ENCODE measurements at places on chromosomes 16 and 17.

DNA sequence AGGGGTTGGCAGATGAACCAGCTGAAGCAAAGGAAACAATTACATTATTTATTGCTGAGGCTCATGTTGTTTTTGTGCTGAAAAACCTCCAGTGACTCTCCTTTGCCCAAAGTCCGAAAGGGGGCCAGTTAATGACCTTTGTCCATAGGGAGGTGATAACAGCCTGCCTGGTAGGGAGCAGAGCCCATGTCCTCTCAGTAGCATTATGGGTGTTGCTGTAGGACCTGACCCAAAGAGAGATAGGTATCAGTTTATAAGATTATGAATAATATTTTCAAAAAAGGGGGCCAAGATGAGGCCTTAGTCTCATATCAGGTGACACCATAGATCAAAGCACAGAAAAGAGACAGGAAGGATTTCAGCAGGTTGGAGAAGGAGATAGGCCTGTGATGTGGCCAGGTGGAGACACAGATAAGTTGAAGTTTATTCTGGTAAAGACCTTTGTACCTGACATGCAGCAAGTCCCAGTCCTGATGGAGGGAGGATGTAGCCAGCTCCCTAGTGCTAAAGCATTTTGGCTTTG is 55.1 kb downstream of the CENPV start:
- DNase-seq: no peak

- no peak for DNase-seq
Measured at GRCh38 chr16:12767897-12768296, 35.8 kb downstream of the CPPED1 start.

- DNase-seq: peak; percentile 67
Measured at GRCh38 chr16:12239226-12239625, 262.7 kb downstream of the SNX29 start.

- no peak for DNase-seq
Measured at GRCh38 chr17:33310296-33310695, 17.2 kb upstream of the ASIC2 start.

- DNase-seq: no peak
Measured at GRCh38 chr16:83838151-83838550, 30.4 kb downstream of the HSBP1 start.

- no peak for DNase-seq
Measured at GRCh38 chr16:6160871-6161270, 1063.3 kb upstream of the EEF2KMT start.

GRCh38 chr17:9948928-9949327 is 43.9 kb upstream of the RCVRN start:
- DNase-seq: no peak

GRCh38 chr16:68179855-68180254 is 56.1 kb downstream of the ESRP2 start:
- DNase-seq: no peak

GRCh38 chr17:82399041-82399441 is 19.1 kb upstream of the HEXD start:
- peak; percentile 64 for DNase-seq

DNA sequence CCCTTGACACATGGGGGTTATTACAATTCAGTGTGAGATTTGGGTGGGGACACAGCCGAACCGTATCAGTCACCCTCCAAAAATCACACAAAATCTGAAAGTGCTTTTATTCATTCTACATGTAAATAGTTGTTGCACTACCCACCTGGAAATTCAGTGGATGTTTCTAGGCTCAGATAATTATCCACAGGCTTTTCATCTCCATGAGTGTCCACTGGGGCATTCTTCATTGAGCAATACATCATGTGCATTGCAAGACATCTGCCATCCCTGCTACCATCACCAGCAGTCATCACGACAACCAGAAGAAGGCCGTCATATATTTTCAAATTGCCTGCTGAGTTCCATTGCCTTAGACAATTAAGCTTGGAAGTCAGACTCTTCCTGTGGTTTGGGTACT is 330.8 kb downstream of the WWOX start:
- DNase-seq: no peak

- DNase-seq: no peak
Measured at GRCh38 chr16:29139261-29139802, 154.5 kb downstream of the LAT start.

GRCh38 chr16:27564224-27564623 is 14.3 kb downstream of the KATNIP start:
- DNase-seq: no peak

GRCh38 chr16:55077266-55077665 is 146.6 kb downstream of the IRX5 start:
- DNase-seq: no peak

DNA sequence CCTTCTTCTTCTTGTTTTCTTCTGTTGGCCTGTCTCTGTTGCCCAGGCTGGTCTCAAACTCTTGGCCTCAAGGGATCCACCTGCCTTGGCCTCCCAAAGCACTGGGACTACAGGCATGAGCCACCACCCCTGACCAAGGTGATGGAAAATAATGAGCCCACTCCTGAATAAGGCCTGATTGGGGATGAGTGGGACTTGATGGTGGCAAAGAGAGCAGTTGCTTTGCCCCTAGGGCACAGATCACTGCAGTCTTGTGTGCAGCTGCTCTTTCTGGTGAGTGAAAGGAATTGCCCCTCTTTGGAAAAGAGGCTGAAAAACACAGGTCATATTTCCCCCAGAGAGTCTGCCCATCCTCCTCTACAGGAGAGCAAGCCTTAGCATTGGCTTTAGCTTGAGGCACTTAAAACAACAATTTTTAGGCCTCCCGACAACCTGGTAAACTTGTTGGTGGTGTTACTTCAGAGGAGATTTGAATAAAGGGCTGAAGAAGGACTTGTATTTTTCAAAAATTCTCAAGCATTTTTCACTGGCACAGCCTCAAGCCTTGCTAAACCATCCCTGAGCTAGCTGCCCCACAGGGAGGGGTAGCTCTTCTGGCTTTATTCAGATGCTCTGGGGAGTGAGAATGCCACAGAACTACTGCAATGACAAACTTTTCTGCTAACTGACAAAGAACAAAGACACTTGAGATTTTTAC is 6.1 kb upstream of the PDP2 start:
- DNase-seq: no peak

DNA sequence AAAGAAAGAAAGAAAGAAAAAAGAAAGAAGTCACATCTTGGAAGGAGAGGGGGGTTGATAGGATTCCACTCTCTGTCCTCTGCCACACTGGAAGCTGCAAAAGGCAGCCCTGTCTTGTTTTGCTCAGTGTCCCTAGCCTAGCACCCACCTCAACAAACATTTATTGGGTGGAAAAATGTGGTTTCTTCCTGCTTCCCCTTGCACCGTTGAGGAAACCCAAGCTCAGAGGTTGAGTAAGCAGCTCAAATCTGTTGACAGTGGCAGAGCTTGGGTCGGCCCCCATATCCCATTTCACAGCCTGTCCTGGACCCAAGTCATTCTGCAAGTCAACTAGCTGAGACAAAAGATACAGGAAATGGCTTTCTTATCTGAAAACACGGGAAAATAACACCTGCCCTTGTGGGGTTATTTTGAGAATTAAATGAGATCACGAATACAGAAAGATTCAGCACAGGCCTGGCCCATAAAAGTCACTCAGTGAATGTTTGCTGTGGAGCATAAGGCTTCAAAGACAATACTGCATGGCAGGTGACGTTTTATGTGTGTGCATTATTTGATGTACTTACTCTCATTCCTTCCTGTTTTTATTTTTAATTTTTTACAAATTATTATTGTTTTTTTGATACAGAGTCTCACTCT is 63.6 kb downstream of the SCNN1B start:
- DNase-seq: no peak

DNA sequence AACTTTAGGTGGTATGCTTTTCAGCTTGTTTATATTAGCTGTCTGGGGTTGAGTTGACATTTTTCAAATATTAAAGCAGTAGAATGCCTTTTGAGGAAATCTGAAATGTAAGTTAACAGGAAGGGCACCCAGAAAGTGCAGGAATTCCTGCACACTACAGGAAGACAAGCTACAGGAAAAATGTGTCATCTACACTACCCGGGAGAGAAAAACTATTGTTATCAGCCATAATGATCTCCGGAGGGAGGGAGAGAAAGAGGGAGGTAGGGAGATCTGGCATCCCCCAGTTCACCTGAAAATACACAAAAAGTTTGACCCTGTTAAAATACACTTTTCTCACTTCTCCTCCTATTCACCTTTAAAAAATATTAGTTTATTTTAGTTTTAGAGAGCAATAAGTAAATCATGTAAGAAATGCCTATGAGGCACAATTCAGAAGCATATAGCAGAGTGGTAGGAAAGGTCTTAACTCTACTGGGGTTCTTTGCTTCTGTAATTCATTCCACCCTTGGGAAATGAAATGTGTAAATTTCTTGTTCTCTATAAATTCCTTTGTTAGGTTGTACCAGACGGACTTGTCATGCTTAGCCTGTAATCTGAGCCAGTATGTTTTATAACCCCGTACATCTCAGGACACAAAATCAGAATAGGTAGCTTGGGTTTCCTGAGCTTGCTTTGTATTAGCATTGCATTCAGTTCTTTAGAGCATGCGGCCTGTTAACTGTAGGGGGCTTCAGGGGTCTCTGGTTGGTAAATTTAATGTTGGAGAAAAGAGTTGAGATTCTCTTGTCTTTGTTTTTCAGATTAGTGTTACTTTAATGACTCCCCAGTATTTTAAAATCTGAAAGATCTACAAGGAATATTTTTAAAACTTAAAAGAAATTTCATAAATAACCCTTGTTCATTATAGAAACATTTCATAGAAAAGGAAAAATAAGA is 3.3 kb downstream of the MAP2K6 start:
- no peak for DNase-seq

DNA sequence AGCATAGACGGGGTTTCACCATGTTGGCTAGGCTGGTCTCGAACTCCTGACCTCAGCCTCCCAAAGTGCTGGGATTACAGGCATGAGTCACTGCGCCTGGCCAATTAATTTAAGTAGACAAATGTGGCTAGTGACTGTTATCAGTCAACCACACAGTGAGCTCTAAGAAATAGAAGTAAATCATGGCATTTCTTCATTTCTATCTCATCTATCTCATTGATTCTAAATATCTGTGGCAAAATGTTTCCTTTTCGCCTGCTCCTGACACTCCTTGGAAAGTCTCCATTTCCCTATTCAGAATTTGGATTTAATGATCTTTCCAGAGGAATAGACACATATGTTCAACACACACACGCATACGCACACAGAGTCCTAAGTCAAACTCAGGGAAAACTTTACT is 81.3 kb downstream of the HIC1 start:
- no peak for DNase-seq

DNA sequence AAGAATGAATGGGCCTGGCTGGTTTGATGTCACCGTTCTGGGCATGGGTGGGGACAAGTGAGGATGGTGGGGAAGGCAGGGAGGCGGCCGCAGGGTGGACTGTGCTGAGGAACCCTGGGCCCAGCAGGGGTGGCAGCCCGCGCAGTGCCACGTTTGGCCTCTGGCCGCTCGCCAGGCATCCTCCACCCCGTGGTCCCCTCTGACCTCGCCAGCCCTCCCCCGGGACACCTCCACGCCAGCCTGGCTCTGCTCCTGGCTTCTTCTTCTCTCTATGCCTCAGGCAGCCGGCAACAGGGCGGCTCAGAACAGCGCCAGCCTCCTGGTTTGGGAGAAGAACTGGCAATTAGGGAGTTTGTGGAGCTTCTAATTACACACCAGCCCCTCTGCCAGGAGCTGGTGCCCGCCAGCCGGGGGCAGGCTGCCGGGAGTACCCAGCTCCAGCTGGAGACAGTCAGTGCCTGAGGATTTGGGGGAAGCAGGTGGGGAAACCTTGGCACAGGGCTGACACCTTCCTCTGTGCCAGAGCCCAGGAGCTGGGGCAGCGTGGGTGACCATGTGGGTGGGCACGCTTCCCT is 6.5 kb upstream of the SERPINF1 start:
- peak; percentile 40 for DNase-seq

DNA sequence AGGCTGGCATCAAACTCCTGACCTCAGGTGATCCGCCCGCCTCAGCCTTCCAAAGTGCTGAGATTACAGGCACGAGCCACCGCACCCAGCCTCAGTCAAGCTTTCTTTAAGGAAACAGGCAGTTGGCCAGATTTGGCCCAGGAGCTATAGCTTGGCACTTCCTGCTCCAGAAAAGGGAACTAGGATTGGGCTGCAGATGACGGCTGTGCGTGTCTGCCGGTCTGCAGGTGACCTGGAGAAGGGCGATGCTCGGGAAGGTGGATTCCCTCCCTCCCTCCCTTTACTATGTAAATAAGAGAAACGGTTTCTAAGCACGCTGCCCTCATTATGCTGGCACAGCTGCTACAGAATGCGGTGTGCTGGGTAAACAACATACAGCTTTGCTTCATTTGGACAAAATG is 215.9 kb downstream of the RPTOR start:
- DNase-seq: peak; percentile 9

- no peak for DNase-seq
Measured at GRCh38 chr16:30903002-30903401, 6.6 kb downstream of the CTF1 start.

GRCh38 chr17:33868899-33869298 is 386.2 kb upstream of the CCL2 start:
- no peak for DNase-seq

DNA sequence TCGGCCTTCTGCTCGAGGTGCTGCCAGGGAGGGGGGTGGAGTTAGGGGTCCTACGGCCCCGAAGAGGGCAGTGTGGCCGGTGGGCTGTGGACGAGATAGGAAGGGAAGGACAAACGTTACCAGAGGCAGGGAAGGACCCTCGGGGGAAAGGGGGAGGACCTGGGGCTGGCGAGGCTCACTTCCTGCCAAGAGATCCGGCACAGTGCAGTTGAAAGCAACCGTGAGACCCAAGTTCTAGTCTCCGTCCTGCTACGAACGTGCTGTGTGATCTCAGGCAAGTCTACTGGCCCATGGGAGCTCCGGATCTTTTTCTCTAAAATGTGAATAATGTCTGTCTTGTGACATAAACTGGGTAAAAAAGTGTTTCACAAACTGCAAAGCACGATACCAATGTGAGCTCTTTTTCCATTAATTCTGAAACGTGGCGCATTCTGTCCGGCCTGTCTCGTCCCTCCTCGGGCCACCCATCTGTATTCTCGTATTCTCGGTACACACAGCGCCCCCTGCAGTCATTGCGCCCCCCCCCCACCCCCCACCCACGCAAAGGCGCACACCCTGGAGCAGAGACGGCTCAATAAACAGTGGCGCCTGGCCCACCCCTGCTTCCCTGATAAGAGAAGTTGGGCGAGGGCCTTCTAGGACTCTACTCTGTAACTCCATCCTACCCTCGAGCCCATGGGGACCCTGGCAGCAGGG is 8.8 kb downstream of the CYGB start:
- DNase-seq: no peak

DNA sequence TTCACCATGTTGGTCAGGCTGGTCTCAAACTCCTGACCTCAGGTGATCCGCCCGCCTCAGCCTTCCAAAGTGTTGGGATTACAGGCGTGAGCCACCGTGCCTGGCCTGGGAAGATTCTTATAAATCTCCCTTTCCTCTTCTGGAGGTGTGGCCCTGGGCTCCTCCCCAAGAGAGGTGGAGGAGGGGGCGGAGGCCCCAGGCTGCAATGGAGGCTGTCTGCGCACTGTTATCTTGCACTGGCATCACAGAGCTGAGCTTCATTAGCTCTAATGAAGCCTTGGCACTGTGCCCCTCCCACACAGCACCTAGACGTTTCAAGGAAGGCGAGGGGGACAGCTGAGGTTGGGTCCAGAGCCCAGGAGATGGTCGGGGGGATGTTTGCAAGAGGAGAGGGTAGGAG is 7.5 kb downstream of the ARHGAP23 start:
- no peak for DNase-seq

- no peak for DNase-seq
Measured at GRCh38 chr17:80477647-80478478, 1.5 kb upstream of the NPTX1 start.

- DNase-seq: no peak
Measured at GRCh38 chr16:67444259-67445125, 13.6 kb downstream of the HSD11B2 start.
